Psoas muscle (tissue), 8 donors: ENCODE measurements at places on chromosomes 4 and X. TPM values are rescaled to one million over a fixed set of nuclear protein-coding genes. Genes with fewer than 3 reads are reported as not detected.

DNA sequence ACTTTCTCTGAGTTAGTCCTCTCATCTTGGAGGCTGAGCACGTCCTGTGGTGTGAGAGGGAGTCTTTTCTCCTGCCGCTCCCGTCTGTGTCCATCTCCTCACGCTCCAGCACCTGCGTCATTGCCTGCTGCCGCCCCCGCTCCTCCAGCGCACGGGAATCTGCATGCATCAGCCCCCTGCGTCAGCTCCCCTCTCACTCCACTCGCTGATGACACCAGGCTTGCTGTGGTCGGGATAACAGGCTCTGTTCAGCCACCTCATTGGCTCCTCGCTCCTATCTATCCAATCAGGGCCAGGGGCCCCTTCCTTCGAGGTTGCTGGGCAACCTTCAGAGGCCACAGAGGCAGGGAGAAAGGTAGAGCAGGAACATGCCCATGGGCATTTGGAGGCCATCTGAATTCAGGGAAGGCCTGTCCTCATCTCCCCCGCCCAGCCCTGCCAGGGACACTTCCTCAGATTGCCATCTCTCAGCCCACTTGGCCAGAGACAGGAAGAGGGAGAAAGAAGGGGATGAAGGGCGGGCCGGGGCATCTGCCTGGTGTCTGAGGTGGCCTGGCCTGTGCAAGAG, 9.3 kb downstream of the ZNF185 start:
- peak; percentile 26 for DNase-seq

- no peak for DNase-seq
These were observed 728.9 kb downstream of the PCDH18 start for GRCh38 chr4:136803433-136803832.

DNA sequence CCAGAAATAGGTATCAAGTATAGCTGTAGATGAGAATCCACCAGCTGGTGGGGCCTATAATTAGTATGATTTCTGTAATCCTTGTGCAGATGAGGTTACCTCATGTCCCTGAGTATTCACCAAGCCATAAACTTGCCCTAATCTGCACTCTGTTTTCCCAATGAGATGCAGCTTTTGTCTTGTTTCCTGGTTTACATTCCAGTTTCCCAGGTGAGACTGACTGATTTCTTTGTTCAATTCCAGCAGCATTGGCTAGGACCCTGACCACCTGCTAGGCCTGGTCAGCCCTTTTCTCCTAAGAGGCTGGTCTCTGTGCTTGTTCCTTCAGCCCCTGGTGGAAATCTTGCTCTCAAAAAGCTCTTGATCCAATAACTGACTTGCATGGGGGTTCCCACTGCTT, 44.6 kb downstream of the GABRB1 start:
- no peak for DNase-seq

GRCh38 chr4:122469457-122469856, 12.9 kb upstream of the IL2 start:
- DNase-seq, result no peak

DNA sequence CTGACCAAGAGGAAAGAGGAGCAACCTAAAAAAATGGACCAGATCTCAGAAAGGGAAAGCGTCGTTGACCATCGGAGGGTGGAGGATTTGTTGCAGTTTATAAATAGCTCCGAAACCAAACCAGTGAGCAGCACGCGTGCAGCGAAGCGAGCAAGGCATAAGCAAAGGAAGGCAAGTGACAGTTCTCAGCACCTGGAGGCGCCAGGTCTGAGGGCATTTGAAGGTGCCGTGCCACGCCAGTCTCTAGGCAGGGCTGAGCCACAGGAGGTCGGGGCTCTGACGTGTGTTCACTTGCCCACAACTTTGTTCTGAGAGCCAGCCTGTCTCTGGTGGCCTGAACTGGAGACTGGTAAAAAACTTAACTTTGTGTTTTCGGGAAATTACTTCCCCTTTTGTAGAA, 59.7 kb downstream of the TNIP2 start:
- DNase-seq, result no peak

DNA sequence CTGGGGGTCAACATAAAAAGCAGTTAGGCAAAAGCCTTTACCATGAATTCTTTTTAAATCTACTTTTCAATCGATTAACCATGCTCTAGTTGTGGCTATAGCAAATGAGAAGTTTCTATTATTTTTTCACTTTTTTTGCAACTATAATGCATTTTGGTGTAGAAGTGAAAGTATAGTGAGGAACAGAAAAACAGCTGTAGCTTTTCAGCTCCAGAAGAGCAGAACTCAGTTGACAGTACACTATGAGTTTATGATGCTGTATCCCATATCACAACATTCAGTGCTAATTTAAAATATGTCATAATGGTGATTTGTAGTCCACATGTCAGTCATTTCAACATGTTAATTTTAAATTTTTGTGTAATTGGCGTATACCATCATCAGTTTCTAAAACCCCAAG, 8.7 kb upstream of the MUC7 start:
- DNase-seq, result no peak

- no peak for DNase-seq
These were observed 915.5 kb upstream of the EPHA5 start for GRCh38 chr4:66585767-66586166.

GRCh38 chr4:179867300-179867878, 2375.8 kb upstream of the TENM3 start:
- DNase-seq, result no peak

GRCh38 chr4:159906051-159906450, 803.2 kb downstream of the RAPGEF2 start:
- no peak for DNase-seq

DNA sequence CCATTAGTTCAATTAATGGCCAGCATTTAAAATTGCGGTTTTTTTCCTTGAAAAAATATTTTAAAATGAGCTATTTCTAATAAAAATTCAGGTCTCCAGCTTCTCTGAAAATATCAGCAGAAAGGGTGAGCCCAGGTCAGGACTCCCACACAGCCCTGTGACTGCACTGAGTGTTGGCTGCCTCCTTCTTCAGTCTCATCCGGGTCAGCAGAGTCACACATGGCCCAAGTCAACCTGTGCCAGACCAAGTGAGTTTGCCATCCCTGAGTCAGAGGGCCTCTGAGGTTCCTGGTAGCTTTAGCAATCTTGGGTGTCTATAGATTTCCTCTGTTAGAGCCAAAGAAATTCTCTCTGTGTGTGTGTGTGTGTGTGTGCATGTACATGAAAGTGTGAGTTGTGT, 22.1 kb upstream of the MSX1 start:
- no peak for DNase-seq

DNA sequence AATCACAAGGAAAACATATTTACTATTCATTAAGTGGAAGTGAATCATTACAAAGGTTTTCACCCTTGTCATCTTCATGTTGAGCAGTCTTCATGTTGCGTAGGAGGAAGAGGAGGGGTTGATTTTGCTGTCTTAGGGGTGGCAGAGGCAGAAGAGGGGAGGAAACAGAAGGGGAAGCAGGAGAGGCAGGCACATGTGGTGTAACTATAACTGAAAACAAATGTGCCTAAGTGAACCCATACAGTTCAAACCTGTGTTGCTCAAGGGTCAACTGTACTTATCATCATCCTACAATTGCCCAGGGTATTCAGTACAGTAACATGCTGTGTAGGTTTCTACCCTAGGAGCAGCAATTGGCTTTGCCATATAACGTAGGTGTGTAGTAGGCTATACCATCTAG, 47.2 kb downstream of the SYNPO2 start:
- DNase-seq, result no peak

DNA sequence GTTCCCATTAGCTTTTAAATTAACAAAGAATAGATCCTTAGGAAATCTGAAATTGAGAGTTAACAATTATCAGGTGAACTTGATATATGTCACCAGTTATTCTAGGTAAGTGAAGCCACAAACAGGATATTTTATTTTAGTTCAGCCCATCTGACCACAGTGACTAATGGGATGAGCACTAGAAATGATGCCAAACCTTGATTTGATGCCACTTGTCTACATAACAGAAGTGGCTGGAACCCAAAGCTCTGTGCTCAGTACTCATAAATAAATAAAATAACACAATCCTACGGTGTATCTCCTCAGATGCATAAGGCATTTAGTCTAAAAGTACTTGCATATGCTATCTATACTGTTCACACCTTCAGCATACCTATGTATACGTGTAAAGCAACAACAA, 12.2 kb downstream of the SLITRK4 start:
- DNase-seq, result no peak

GRCh38 chr4:128840711-128841318, 31.3 kb downstream of the JADE1 start:
- DNase-seq, result no peak

GRCh38 chr4:173666-174314, 49.5 kb downstream of the ZNF718 start:
- no peak for DNase-seq

GRCh38 chr4:5888222-5889001, 4.5 kb downstream of the CRMP1 start:
- no peak for DNase-seq

DNA sequence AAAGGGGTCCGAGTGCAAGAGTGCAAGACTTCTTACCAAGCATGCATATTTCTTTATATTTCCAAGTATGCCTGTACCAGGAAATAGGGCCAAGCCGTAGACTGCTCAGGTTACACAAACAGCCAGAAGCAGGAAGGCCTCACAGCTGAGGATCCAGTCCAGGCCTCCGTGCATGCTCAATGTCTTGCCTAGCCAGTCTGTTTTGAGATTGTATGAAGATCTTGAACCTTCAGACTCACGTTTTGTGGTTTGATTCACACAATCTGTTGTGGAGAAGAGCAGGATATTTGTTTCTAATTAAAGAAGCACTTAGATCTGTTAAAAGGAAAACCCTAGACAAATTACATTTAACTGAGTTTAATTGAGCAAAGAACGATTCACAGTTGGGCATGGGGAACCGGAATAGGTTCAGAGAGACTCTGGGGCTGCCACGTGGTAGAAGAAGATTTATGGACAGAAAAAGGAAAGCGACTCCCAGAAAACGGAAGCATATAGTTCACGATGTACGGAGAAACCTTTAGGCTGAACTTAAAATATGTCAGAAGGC, 1.2 kb downstream of the MGST2 start:
- DNase-seq, result peak; percentile 67

- no peak for DNase-seq
These were observed 277.1 kb downstream of the ADGRA3 start for GRCh38 chr4:22238742-22239141.

- DNase-seq, result no peak
These were observed 36.9 kb upstream of the XIAP start for GRCh38 chrX:123822965-123823364.

TECRL gene
- 58.8 TPM for total RNA-seq

CXCL3 gene
- total RNA-seq, result 0.90 TPM

C4orf51 gene
- not detected for total RNA-seq

IL13RA1 gene
- total RNA-seq, result 34.6 TPM

SAGE1 gene
- total RNA-seq, result not detected

PF4V1 gene
- total RNA-seq, result not detected

SPATA4 gene
- total RNA-seq, result 1.7 TPM

EOLA2 gene
- 13.8 TPM for total RNA-seq

RFC1 gene
- 15.8 TPM for total RNA-seq

PIR gene
- 14.9 TPM for total RNA-seq

SUPT20HL1 gene
- not detected for total RNA-seq

VGLL1 gene
- not detected for total RNA-seq

SLC9B1 gene
- not detected for total RNA-seq

TMPRSS11A gene
- total RNA-seq, result not detected

FAM156B gene
- 2.7 TPM for total RNA-seq

H2BW2 gene
- total RNA-seq, result not detected

YY2 gene
- 1.0 TPM for total RNA-seq

MAGEA4 gene
- not detected for total RNA-seq

TCEAL7 gene
- 0.78 TPM for total RNA-seq

SH3D19 gene
- 31.1 TPM for total RNA-seq
